ENCODE measurements at places on chromosomes 5 and 9.

- DNase-seq = no peak
Observed at GRCh38 chr5:151461312-151461711, 13.9 kb downstream of the SLC36A1 start.

GRCh38 chr5:149299451-149300054 is 27.9 kb downstream of the AFAP1L1 start:
- DNase-seq = no peak

DNA sequence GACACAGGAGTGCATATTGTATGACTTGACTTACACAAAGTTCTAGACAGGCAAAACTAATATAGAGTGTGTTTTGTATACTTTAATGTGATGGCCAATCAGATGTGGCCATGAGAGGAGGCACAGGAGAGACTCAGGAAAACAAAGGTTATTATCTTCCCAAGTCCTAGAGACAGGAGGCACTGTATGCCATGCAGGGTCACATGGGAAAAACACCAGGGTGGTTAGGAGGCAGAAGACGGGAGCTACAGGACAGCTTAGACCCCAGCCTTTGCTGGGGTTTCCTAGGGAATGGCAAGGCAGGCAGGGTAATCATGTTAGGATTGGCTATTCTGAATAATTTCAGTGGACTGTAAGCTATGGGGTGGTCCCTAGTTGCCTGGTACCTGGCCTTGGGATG is 16.2 kb downstream of the TRPM3 start:
- no peak for DNase-seq

DNA sequence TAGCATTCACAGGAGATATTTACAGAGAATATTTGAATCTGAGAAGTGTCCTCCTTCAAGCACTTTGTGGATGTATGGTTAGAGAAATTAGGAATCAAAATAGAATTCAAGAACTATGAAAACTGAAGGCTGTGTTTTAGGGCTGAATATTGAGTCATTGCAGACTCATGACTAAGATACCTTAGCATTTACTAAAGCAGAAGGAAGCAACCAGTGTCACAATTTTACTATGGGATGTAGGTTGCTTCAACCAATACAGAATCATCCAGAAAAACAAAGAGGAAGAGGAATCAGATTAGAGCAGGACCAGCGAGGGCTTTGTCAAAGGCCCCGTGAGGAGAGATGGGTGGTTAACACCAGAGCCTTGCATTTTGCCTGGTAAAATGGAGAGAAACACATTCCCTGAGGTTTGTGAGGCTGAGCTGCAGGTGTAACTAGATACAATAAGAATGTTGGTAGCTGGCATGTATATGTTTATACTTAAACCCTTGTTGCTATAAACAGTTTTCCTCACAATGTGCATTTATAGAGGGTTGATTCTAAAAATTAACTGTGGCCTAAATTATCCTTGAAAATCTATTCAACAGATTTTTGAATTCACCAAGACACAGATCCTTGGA is 518.1 kb downstream of the AGTPBP1 start:
- DNase-seq = no peak

DNA sequence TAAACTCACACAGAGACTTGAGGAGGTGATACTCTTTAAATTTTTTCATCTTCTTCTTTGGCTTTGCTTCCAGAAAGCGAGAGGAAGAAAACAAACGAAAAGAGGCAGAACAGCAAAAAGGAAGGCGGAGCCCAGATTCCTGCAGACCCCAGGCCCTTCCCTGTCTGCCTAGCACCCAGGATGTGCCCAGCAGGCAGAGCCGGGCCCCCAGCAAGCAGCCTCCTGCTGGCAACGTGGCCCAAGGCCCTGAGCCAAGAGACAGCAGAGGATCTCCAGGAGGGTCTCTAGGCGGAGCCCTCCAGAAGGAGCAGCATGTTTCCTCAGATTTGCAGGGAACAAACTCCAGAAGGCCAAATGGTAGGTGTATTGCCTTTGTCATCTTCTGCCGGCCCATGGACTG is 68.5 kb downstream of the TEX10 start:
- no peak for DNase-seq

DNA sequence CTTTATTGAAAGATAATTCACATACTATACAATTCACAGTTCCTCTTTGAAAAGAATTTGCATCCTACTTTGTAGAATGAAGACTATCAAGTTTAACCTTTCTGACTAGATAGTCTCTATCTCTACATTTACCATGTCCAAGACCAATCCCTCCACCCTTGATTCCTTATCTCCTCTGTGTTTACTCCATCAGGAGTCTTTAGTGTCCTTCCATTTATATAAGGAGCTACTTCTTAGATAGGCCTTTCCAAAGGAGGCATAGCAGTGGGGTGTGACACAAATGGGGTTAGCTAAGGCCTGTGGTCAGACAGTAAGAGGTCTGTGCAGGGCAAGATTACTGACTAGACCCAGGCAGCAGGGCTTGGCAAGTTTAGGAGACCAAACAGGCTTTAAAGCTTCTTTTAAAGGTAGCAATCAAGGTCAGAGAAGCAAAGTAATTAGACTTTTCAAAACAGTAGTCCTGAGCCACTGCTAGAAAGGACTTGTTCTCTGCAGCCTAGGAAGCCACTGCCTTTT is 11.1 kb upstream of the DMXL1 start:
- DNase-seq = no peak

- DNase-seq = no peak
Observed at GRCh38 chr5:111364992-111365391, 140.8 kb downstream of the CAMK4 start.

DNA sequence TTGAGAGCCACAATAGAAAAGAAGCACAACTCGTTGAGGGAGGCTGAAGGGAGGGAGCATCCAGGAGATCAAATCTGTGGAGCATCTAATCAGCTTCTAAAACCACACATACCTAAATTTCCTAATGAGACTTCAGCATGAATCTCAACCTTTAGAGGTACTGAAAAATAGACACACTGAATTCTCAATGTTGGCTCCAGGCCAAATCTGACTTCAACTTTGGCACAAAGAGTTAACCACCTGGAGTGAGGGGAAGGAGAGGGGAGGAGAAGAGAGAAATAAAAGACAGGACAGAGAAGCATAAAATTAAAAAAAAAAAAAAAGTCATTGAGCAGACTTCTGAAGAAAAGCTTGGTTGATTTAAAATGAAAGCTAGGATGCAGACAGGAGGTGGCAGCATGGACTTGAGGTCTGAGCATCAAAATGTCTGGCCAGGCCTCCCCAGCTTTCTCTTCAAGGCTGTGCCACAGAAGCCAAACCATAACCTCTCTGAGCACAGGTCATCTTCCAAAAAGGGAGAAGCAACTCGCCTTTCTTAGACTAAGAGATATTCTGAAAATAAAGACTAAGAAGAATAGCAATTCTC is 205.6 kb downstream of the DENND1A start:
- DNase-seq = no peak

- DNase-seq = peak; percentile 21
Observed at GRCh38 chr5:79229357-79230174, 6.4 kb upstream of the JMY start.

DNA sequence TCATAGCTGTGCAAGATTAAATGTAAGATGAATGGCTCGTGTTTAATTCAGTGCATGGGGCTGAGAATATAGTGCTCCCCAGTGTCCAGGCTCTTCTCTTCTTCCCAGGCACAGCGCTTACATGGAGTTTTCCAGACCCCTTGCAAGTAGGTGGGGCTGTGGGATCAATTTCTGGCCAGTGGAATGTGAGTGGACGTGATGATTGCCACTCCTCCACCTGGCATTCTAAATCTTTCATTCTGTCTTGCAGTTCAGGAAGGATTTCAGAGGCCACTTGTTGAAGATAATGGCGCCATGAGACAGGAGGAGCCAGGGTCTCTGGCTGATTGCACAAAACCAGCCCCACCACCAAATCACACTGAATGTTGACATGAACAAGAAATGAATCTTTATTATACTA is 7.2 kb upstream of the PIP5K1B start:
- DNase-seq = no peak

DNA sequence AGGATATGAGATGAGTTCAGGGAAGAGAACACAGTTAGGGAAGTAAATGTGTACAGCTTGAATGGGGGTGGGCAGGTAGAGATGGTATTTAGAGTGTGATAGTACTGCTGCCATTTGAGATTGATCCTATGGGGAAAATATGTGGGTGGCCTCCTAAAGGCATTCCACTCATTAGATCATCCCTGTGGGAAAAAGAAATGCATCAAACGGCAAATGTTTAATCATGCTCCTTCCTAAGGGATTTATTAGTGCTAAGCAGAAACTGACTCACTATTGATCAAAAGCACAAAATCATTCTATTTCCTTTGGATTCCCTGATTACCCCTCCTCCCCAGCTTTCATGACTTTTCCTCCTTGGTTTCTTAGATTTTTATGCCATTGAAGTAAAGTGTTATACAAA is 36.4 kb upstream of the SMC5 start:
- no peak for DNase-seq

- DNase-seq = no peak
Observed at GRCh38 chr5:128681764-128682592, 143.9 kb upstream of the FBN2 start.

GRCh38 chr9:120212153-120212852 is 367.7 kb downstream of the CDK5RAP2 start:
- no peak for DNase-seq

DNA sequence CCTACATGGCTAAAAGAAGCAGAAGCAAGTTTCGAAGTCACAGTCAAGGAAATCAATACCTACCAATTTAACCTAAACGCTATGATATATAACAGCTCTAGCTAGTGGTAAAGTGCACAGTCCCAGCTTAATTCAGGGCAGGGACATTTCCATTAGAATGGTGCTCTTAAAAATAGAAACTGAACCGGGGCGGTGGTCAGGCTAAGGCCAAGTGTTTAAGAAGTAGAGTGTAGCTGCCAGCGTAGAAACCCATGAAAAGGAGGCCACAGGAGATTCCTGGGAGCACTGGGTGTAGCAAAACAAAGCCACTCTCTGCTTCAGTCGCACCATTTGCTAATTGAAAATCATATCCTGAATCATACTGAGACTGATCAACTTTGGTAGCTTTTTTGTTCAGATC is 28.8 kb downstream of the PPIC start:
- DNase-seq = no peak

GRCh38 chr5:149724130-149724840 is 5.8 kb upstream of the PPARGC1B start:
- DNase-seq = no peak

GRCh38 chr9:6551136-6551535 is 94.4 kb downstream of the GLDC start:
- DNase-seq = no peak

GRCh38 chr5:128213340-128213739 is 129.8 kb downstream of the SLC12A2 start:
- DNase-seq = peak; percentile 44

DNA sequence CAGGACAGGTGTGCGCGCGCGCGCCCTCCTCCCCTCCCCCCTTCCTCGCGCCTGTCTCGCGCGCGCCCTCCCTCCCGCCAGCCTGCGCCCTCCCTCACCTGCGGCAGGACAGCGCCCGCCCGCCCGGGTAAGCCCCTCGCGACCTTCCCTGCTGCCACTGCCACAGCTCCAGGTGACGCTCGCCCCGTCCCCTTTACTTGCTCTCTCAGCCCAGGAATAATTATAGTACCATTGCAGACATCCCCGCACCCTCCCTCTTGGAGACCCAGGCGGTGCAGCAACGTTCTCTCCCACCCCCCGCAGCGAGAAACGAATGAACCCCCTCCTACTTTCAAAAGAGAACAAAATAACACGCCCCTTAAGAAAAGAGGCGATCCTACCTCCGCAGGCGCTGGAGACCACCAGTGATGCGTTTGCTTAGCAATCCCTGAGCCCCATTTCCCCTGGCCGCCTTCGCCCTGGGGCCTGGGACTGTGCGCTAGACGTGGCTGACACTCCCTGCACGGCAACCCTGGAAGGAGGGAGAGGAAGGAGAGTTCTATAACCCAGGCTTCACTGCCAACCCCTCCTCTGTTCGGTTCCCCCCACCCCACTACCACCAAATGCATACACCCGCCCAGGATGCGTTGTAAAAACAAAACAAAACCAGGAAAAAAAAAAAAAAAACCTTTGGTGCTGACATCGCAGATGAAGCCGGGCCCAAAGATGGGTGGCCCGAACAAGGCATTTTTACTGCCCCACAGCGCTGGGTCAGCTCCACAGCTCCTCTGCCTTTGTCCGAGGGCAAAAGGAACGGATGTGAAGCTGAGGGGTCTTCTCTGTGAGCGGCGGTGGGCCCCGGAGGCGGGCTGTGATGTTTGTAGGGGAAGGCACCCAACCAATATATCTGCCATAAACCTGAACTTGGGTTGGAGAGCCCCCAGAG is 5.6 kb upstream of the PURA start:
- DNase-seq = peak; percentile 37

- DNase-seq = no peak
Observed at GRCh38 chr5:76479973-76480667, 77.0 kb downstream of the IQGAP2 start.

GRCh38 chr5:134873494-134873893 is 677 bp upstream of the TXNDC15 start:
- DNase-seq = peak; percentile 24
